Germinal center (tissue), 1 donor: ENCODE measurements at places on chromosomes 1 and 21.

DNA sequence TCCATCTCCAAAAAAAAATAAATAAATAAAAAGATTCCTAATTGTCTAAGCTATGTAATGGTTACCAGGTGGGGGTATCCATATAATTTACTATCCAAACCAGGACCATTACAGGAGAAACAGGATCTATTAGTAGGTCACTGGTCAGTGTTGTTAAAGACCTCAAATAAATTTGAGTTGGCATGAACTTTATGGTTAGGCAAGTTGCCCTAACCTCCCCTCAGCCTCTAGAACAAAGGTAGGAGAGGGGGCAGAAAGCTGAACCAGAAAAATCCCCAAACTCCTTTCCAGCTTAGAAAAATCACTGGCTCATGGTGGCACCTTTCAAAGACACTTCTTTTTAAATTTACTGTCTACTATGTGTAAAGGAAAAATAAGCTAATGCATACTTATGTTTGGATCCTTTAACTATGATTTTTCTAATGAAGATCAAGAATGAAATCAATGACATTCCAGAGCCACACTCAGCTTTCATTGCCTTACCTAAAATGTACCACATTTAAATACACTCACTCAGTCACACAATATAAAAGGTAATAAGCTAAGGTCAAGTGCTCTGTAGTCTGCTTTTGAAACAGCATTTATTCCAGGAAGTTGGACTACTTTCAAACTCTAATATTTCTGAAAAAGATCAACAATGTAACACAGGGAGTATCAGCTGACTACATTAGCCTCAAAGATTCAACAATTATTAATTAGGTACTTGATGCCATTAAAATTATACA is 13.8 kb downstream of the EIF4G3 start:
- DNase-seq, result no peak

DNA sequence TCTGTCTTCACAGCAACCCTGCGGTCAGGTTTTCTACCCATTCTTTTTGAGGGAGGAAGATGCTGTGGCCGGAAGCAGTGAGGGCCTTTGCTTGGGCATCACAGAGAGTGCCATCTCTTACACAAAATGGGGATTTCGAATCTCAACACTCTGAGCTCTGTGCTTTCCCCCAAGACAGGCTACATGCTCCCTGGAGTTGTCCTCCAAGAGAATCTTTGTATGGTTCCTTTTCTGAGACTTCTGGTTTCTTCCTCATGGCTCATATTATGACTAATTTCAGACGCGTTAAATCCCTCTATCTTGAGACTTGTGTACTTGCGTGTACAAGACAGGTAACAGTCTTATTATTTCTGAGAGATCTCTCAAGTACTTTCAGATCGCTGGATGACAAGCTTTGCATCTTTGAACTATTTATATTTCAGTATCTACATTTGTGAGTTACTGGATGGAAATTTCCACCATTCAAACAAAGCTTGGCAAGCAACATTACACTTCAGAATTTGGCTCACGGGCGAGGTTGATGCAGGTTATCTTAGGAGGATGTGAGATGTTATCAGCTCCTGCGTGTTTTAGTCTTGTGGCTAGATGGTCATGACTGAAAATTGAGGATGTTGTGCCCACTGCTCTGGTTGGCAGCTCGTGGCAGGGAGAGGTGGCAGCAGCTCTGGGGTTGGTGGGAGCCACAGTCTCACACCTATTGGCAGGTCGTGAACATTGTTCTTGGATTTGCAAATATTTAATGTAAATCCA is 19.4 kb downstream of the ABCG1 start:
- DNase-seq, result no peak

DNA sequence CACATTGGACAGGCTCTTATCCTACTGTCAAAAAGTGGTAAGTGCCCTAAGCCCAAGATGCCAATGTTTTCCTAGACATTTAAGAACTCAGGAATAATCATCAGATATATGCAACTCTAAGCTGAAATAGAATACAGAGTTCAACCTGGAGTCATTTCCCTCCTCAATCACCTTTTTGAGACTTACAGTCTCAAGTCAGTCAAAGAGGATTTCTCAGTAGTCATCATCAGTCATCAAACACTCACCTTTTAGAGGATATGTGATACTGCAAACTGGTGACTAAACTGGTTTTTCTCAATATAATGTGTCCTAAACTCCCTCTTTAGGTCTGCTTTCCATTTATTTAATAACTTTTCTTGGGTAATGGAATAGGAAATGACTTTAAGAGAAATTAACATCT is 145.3 kb upstream of the ADAMTS5 start:
- no peak for DNase-seq

GRCh38 chr21:32246571-32247140 is 32.2 kb downstream of the MIS18A start:
- DNase-seq, result no peak

DNA sequence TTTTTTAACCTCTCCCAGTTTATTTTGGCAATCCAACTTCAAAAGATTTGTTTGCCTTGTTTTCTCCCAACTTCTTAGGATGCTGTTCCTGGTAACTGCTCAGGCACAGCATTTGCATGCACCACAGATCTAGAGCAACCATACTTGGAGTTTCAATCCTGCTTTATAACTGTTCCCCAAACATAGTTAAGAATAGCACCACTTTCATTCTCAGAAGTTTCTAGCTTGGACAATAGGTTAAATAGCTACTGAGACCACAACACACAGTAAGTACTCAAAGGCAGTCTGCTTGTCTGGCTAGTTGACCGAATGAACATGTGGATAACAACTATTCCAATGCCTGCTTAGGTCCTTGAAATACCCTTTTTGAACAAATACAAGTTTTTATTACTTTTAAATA is 76.8 kb downstream of the FOXJ3 start:
- DNase-seq, result no peak

DNA sequence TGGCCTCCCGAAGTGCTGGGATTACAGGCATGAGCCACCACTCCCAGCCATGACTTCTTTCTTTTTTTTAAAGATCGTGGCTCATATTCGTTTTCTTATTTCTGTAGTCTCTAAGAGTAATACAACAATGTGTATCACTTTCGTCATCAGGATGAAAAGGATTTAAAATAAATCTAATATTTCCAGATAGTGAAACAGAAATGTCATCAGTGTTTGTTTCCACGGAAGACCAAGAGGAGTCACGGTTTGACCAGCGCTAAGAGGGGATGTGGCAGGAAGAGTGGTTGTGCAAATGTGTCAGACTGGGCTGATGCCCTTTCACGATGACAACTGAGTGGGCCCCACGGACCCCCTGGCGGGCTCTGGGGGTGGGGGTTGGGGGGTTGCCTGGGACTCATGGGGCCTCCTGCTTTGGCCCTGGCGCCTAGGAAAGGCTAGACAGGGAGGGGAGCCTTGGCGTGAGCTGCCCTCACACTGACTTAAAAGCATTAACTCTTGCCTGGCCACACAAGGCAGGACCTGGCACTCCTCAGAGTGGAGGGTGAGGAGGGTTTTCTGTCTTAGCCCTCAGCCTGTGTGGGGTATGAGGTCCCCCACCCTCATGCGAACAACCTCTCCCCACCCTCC is 8.4 kb downstream of the SOX13 start:
- DNase-seq, result no peak

- no peak for DNase-seq
Measured at GRCh38 chr1:61642475-61643232, 82.3 kb downstream of the TM2D1 start.

- peak; percentile 72 for DNase-seq
Measured at GRCh38 chr1:200979574-200980451, 43.7 kb downstream of the KIF21B start.
